Activated CD8-positive, alpha-beta T cell treated with anti-CD3 and anti-CD28 coated beads for 36 hours (primary cell): ENCODE measurements at places on chromosomes 1 and 21.

GRCh38 chr1:87330057-87330884, 1.6 kb downstream of the LMO4 start:
- DNase-seq = peak; percentile 41

DNA sequence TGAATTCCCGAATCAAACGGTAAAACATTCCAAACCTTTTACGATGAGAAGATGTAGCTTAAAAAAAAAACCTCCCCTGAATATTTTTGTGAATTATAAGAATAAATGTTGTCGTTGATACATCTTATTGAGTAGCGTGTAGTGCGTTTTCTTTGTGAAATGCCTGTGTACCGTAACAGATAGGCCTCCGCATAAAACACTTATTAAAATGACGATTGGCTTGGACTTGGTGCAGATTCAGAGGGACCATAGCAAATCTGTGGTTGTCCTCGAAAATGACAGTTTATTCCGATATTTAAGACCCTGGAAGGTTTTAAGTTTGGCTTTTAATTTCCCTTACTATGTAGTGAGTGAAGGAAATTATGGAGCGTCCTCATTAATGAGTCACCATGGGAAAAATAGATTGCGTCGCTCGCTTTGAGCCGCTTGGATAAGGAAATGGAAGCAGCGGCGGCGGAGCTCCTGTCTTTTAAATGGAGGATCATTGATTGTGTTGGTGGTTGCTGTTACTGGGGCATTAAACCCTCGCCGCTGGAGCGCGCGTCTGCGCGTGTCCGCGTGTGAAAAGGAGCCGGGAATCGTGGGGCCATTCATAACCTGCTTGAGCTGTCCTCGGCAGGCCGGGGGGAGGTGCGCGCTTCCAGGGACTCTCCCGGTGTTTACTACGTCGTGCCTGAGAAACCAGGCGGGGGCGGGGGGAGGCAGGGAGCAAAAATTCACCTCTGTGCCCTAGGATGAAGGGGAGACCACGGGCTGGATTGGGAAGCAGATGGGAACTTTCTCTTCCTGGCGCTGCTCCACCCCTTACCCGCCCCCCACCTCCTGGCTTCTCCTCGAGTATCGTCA, 1.6 kb downstream of the SPEN start:
- peak; percentile 84 for DNase-seq

- peak; percentile 56 for DNase-seq
These were observed 76.3 kb downstream of the MORN1 start for GRCh38 chr1:2314803-2315673.

- DNase-seq = peak; percentile 33
These were observed 554 bp upstream of the SLC39A1 start for GRCh38 chr1:153963850-153964331.

GRCh38 chr1:54975356-54976108, 4.9 kb upstream of the TMEM61 start:
- DNase-seq = no peak

DNA sequence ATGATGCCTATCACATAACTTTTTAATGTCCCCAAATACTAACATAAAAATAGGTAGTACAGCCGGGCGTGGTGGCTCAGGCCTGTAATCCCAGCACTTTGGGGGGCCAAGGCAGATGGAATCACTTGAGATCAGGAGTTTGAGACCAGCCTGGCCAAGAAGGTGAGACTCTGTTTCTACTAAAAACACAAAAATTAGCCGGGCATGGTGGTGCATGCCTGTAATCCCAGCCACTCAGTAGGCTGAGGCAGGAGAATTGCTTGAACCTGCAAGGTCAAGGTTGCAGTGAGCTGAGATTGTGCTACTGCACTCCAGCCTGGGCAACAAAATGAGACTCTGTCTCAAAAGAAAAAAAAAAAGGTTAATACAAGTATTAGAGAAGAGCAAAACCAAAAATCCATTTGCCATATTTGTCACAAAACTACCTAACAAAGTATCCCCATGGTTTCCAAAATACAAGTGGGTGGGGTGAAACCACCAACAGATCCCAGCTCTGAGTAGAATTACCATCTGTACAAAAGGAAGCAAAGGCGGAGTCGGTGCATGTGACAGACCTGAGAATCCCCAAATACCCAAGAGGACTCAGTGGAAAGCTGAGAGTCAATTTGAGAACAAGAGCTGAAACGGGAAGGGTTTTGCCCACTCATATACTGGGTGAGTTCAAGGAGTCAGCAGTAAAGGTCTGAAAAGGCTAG, 113.2 kb downstream of the TOMM20 start:
- DNase-seq = peak; percentile 85

DNA sequence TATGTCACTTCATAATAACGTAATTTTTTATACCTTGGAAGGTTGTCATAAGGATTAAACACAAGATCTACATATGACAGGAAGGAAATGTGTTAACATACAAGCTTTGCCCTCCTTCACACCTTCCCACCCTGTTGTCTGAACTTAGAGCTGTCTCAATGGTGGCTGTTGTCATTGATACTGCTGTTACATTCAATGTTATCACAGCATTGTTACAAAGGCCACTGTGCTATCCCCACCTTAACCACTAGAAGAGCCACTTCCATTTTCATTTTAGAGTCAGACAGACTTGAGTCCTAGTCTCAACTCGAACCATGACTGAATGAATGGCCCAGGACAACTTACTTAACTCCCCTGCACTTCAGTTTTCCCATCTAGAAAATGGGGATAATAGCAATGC, 31.2 kb downstream of the TAS1R2 start:
- no peak for DNase-seq

DNA sequence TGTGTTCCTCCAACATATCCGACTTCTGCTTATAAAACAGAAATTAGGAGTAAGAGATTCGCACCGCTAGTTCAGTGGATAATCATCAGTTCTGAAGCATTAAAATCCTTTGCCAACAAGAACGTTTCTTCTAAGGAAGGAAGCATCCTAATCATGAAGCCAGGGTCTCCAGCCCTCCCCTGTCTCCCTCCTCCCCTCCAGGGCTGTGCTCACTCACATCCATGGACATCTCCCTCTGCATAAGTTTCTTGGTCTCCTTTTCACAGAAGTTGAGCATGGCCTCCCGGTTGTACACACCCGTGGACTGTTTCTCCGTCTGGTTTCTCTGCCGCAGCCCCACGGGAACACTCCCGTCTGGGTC, 505 bp downstream of the LMOD1 start:
- no peak for DNase-seq

DNA sequence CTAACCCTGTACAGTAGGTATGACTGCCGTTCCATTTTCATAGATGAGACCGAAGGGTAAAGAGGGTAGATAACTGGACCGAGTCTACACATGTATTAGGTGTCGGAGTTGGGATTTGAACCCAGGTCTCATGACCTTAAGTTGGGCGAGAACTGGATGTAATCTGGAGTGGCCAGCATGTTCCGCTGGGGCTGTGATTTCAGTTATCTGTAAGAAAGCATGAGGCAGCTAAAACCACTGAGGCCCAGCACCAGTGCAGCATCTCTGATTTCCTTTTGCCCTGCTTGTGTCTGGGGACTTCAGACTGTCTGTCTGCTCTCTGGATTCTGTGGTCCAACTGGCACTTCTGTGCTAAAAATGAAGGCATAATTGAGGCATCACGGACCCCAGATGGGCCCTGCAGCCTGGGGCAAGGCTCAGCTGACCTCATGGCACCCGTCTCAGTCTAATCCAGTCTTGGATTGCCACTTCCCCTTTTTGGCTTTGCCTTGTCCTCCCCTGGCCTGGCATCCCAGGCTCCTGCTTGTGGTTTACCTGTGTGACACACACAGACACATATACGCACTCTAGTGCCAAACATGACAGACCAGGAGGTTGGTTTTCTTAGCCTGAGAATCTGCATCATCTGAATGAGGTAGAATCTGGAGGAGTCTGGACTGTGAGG, 180.2 kb downstream of the KIF26B start:
- no peak for DNase-seq
